ENCODE measurements at places on chromosomes 7 and 10. TPM values are rescaled to one million over a fixed set of nuclear protein-coding genes. Genes with fewer than 3 reads are reported as not detected.

Gene CFAP43
- total RNA-seq, result 0.41 TPM

Gene PRSS2
- not detected for total RNA-seq

Gene IDI2
- not detected for total RNA-seq

Gene CHRM2
- total RNA-seq, result 26.4 TPM

Gene PLEKHS1
- not detected for total RNA-seq

Gene NME8
- total RNA-seq, result not detected

Gene SPDYE5
- not detected for total RNA-seq

Gene BBS9
- 26.8 TPM for total RNA-seq

Gene MACC1
- total RNA-seq, result 0.18 TPM

Gene HOXA9
- not detected for total RNA-seq

Gene STARD3NL
- 72.3 TPM for total RNA-seq

Gene PRKAR2B
- 6.9 TPM for total RNA-seq

Gene CCDC146
- total RNA-seq, result 2.0 TPM

Gene OR13A1
- not detected for total RNA-seq

Gene CTAGE4
- 2.9 TPM for total RNA-seq

Gene GTF2I
- 109 TPM for total RNA-seq

Gene SMKR1
- 0.65 TPM for total RNA-seq

Gene LRGUK
- total RNA-seq, result 0.82 TPM

Gene CRYGN
- 0.16 TPM for total RNA-seq

Gene TAC1
- not detected for total RNA-seq

Gene CYP3A7
- 0.74 TPM for total RNA-seq

Gene FGFR2
- not detected for total RNA-seq

Gene RAMP3
- total RNA-seq, result not detected

Gene CEP55
- 2.7 TPM for total RNA-seq

Gene XRCC2
- total RNA-seq, result 1.1 TPM

Gene CDH23
- 0.25 TPM for total RNA-seq

Gene SFTPD
- total RNA-seq, result not detected

Gene SLC35G1
- total RNA-seq, result 6.2 TPM

Gene ANKRD30A
- total RNA-seq, result not detected

Gene DNAH11
- 2.7 TPM for total RNA-seq

Gene GIMAP4
- 1.3 TPM for total RNA-seq

Gene SFTPA1
- total RNA-seq, result not detected

Gene NEUROD6
- not detected for total RNA-seq

Gene EGFR
- 147 TPM for total RNA-seq

Gene PNLIPRP1
- total RNA-seq, result not detected

Data from fibroblast of the aortic adventitia (primary cell).